NCI-H187 treated with DMSO at 0.1 percent for 48 hours (cell line): ENCODE measurements at places on chromosomes 2 and 18.

DNA sequence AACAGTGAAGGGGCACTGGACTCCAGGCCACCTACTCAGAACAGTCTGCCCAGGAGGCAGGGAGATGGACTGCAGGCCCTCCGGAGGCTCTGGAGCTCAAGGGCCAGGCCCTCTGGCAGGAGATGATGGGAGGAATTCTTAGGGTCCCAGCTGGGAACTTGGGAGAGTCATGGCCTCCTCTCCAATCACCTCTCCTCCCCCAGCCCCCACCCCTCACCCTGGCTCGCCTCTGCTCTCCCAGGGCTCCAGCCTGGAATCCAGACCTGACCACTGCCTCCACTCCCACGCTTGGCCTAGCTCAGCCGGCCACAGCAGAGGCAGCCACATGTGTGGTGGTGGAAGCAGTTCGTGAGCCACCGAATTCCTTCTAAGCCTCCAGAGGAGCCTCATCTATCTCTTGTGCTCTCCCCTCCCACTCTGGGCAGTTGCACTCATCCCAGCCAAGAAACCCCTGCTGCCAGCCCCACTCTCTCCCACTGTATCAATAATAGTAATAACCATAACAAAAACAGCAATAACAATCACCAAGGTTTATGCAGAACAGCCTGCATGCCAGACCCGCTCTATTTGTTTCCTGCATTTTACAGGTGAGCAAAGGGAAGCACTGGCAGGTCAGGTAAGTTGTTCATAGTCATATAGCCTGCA lies 67.4 kb downstream of the TNS1 start:
- DNase-seq, result no peak

DNA sequence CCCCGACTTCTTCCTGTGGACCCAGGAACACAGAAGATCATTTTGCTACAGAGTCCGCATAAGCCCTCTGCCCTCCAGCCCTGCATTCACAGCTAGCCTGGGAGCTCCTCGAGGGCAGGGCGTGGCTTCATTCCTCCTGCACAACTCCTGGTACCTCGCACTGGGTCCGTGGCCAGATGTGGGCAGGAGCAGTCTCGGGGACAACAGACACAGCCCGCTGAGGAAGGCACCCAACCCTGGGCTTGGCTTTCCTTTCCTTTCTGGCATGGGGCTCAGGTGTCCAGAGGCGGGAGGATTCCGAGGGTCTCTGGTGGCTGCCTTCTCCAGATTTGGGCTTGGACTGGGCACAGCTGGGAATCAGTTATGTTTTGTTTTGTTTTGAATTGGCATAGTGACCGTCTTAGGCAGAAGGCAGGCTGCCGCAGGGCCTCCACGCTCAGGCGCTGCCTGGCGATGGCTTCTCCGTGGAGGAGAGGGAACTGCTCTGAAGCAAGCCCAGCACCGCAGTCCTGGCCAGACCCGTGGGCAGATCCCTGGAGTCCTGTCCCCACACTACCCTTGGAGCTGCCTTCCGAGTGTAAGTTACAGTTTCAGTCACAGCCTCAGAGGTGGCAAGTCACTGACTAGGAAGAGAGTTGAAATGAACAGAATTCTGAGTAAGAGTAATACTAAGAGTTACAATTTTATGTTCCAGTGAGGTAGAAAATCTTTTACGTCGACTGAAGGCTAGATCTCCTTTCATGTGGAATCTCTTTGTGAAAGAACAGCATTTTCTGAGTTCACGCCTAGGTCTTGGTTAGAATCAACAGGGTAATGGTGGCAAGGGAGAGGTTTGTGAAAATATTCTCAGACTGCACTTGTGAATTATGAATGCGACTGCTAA lies 47.9 kb downstream of the LDLRAD4 start:
- DNase-seq, result no peak

DNA sequence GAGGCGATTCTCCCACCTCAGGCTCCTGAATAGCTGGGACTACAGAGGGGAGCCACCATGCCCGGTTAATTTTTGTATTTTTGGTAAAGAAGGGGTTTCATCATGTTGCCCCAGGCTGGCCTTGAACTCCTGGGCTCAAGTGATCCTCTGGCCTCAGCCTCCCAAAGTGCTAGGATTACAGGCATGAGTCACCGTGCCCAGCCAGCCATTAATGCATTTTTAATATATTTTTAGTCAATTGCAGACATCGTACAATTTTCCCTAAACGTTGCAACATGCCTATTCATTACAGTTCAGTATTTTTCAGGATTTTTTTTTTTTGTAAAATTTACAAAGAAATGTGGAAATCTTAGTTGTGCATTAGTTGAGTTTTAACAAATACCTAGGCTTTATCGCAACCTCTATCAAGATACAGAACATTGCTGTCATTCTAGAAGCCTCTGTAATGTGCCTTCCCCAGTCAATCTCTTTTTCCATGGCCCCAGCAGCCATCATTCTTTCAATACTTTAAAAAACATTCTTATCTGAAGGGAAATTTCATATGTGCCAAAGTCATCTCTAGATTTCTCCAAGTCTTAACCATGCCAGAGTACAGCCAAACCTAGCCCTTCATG lies 14.7 kb downstream of the NABP1 start:
- DNase-seq, result no peak

GRCh38 chr2:14303366-14304115 lies 329.0 kb upstream of the LRATD1 start:
- DNase-seq, result no peak

DNA sequence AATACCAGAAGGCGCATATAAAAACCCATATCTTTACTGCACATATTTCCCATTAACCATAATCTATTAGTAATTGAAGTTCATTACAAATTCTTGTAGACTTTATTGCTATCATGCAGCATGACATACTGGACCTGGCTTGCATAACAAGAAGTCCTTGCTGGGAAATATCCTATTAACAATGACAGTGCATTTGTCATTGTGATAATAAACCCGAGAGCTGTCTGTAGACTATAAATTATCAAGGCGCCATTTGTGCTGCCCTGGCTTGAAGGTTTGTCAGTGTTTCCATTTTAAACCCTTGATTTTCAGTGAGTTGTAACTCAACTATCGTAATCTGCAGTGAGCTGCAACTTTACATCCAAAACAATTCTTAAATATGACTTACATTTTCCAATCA lies 59.0 kb downstream of the HNMT start:
- DNase-seq, result no peak

DNA sequence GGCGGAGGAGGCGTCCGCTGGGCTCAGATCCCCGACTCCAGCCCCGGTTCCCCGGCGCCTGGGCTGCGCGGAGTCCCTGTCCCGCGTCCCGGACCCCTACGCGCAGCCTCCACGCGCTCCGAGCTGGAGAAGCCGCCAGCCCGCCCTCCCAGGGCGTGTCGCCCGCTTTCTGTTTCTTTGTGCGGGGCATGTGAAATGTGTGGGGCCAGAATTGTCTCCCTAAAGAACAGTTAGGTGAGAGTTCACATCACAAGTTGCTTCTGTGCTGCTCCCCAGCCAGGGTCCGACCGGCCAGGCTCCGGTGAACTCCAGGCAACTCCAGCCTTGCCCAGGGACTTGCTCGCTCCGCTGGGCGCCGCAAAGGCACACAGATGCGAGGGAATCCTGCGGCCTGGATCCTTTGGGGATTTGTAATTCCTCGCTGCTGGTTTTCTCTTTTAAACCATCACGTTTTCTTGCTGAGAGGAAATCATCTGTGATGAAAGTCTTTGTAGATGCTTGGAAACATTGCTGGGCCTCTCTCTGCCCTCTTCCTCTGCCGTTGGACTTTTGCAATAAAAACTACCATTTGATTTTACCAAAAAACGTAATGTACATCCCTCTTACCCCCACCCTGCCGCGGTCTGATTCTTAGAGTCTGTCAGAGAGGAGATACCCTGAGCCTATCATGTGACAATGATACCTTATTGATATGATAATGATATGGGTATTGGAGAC lies 631 bp downstream of the GYPC start:
- no peak for DNase-seq
